ENCODE measurements at places on chromosomes 1 and 21.
A peak's percentile ranks its signal among the peaks of the same experiment; 100 is the strongest.

DNA sequence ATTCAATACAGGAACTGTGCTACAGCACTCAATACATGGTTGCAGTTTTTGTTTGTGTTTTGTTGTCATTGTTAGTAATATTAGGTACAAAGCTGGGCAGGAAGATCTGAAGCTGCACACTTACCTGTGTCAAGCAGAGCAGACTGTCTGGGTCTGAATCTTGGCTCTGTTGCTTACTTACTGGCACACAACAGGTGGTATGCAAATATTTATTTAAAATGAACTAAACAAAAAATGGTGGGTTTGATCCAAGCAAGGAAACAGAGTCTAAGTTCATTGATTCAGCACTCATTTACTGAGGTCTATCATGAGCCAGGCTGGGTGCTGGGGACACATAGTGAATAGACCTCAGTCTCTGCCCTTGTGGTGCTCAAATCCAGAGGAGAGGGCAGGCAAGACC, 230.4 kb downstream of the OMA1 start:
- H3K27ac ChIP-seq = no peak overlapping the region
- H3K27me3 ChIP-seq = no peaks in the 10 kb centered on the region
- no peak for DNase-seq
- no peaks in the 10 kb centered on the region for H3K4me1 ChIP-seq
- H3K36me3 ChIP-seq = no peaks in the 10 kb centered on the region

DNA sequence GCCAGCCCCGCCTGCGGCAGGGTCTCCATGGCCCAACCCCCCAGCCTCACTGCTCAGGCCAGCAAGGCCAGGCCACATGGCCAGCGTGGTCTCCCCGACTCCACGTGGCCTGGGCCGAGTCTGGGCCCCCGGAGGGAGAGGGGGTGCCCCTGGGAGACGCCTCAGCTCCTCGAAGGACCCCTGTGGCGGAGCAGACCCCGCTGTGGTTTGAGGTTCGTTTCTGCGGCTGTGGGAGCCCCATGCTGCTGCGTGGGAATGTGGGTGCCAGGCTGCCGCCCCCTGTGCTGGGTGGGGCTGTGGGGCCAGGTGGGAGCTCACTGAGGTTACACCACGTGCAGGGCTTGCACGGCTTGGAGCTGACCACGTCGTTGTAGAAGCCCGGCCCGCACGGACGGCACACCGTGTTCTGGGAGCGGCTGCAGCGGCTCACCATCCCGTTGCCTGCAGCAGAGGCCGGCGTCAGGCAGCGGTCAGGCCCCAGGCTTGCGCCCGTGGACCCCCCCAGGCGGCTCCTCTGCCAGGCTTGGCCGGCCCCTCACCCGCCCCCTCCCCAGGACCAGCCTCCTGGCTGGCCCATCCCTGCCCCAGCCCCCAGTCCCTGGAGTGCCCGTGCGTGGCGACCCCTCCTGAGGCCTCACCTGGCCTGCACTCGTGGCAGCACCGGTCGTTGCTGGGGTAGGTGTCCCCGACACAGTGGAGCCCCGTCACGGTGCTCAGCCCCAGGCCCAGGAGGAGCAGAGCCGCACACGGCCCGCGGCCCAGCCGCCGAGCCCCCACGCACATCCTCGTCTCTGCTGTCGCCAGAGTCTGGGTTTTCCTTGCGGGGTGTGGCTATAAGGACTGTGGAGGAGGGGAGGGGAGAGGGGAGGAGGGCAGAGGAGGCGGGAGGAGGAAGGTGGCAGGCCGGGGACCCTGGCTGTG, at the start of gene TNFRSF4:
Gene TNFRSF4, minus strand, starts transcription at position 809 of the 921 bp plus-strand sequence. Its CDS starts 26 bp downstream, at position 783.
- DNase-seq = peak; percentile 77
- no peak within 1 kb of the TSS for H3K4me3 ChIP-seq
- no peaks in the 10 kb centered on the region for H3K27me3 ChIP-seq
- no peak within 1 kb of the TSS for H3K27ac ChIP-seq
- peaks cover 62% of the 10 kb centered on the region for H3K4me1 ChIP-seq

- peak within 1 kb of the TSS; percentile 30 for H3K4me3 ChIP-seq
- H3K27me3 ChIP-seq = no peaks in the 10 kb centered on the region
- peaks cover 27% of the 10 kb centered on the region for H3K4me1 ChIP-seq
- DNase-seq = peak; percentile 40
- no peaks in the 10 kb centered on the region for H3K36me3 ChIP-seq
These were observed at the start of gene S100B for GRCh38 chr21:46604975-46605766. S100B (minus strand) TSS chr21:46605082; CDS start chr21:46602415, 2,667 bp downstream.

- no peak overlapping the region for H3K4me3 ChIP-seq
- H3K36me3 ChIP-seq = no peaks in the 10 kb centered on the region
- no peaks in the 10 kb centered on the region for H3K4me1 ChIP-seq
- no peak for DNase-seq
- H3K27ac ChIP-seq = no peak overlapping the region
- no peaks in the 10 kb centered on the region for H3K27me3 ChIP-seq
These were observed 254.1 kb downstream of the TRABD2B start for GRCh38 chr1:47742890-47743760.

GRCh38 chr1:205232127-205232820, 4.5 kb downstream of the TMCC2 start:
- H3K4me1 ChIP-seq = peaks cover 49% of the 10 kb centered on the region
- H3K36me3 ChIP-seq = no peaks in the 10 kb centered on the region
- H3K27ac ChIP-seq = no peak overlapping the region
- DNase-seq = no peak
- no peak overlapping the region for H3K4me3 ChIP-seq
- H3K27me3 ChIP-seq = no peaks in the 10 kb centered on the region

DNA sequence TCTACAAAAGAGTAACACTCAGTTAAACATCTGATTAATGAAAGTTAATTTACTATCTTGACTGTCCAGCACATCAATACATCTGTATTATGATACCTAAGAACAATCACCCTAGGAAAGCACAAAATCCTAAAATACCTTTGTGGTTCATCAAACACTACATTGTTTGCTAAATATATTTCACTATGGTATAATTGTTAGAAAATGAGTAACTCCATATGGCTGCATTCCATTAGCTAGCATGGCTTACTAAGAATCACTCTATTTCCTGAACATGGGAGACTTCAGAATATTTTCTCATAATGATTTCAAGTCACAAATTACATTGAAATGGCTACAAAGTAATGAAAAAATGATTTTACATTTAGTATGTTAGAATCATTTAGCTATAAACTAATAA, 12.5 kb downstream of the TRMT1L start:
- no peak overlapping the region for H3K27ac ChIP-seq
- no peak overlapping the region for H3K4me3 ChIP-seq
- no peaks in the 10 kb centered on the region for H3K4me1 ChIP-seq
- no peaks in the 10 kb centered on the region for H3K27me3 ChIP-seq
- peaks cover 63% of the 10 kb centered on the region for H3K36me3 ChIP-seq

GRCh38 chr1:51558375-51558924, 39.4 kb upstream of the EPS15 start:
- H3K36me3 ChIP-seq = no peaks in the 10 kb centered on the region
- H3K27me3 ChIP-seq = no peaks in the 10 kb centered on the region
- DNase-seq = no peak
- H3K27ac ChIP-seq = no peak overlapping the region

DNA sequence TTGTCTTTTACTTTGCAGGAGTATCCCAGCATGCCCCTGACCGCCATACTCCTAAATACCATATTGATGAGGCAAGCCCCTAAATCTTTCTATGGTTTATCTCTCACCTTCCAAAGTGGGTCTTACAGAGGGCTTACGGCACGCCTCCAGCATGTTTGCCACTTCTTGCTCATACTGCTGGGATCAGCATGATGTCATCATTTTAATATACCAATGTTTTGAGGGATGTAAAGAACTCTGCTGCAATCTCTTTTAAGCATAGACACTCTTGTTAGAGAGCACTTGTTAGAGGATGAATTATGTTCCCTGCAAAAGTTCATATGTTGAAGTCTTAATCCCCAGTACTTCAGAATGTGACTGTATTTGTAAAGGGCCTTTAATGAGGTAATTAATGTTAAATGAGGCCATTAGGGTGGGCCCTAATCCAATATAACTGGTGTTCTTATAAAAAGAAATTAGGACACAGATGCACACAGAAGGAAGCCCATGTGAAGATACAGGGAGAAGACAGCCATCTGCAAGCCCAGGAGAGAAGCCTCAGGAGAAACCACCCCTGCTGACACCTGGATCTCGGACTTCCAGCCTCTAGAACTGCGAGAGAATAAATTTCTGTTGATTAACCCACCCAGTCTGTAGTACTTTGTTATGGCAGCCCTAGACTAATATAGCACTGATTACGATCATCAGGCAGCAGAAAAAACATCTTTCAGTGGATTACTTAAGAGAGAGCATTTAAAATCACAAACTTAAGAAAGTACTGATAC, 16.4 kb upstream of the ABCB10 start:
- H3K27ac ChIP-seq = no peak overlapping the region
- H3K27me3 ChIP-seq = no peaks in the 10 kb centered on the region
- no peak overlapping the region for H3K4me3 ChIP-seq
- H3K4me1 ChIP-seq = peaks cover 9% of the 10 kb centered on the region
- DNase-seq = no peak

- no peaks in the 10 kb centered on the region for H3K27me3 ChIP-seq
- no peak overlapping the region for H3K4me3 ChIP-seq
- no peak overlapping the region for H3K27ac ChIP-seq
- peaks cover 89% of the 10 kb centered on the region for H3K4me1 ChIP-seq
These were observed 10.5 kb downstream of the LDLRAP1 start for GRCh38 chr1:25553749-25554429.

DNA sequence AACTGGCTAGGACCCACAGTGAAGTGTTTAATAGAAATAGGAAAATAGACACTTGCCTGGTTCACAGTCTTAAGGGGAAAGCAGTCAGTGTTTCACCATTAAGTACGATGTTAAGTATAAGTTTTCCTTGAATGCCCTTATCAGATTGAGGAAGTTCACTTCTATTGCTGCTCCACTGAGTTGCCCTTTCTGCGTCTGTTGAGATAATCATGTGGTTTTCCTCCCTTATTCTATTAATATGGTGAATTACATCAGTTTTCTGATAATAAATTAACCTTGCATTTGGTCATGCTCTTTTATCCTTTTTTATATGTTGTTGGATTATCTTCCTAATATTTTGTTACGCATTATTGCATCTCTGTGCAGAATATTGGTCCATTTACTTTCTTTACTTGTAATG, 21.4 kb downstream of the UTS2 start:
- H3K4me1 ChIP-seq = peaks cover 8% of the 10 kb centered on the region
- H3K36me3 ChIP-seq = no peaks in the 10 kb centered on the region
- H3K27ac ChIP-seq = no peak overlapping the region
- H3K4me3 ChIP-seq = no peak overlapping the region
- H3K27me3 ChIP-seq = no peaks in the 10 kb centered on the region

GRCh38 chr1:55993646-55994318, 585.6 kb downstream of the PLPP3 start:
- no peak overlapping the region for H3K27ac ChIP-seq
- no peak for DNase-seq
- no peaks in the 10 kb centered on the region for H3K27me3 ChIP-seq
- H3K4me3 ChIP-seq = no peak overlapping the region
- no peaks in the 10 kb centered on the region for H3K4me1 ChIP-seq
- H3K36me3 ChIP-seq = no peaks in the 10 kb centered on the region
